ENCODE measurements at places on chromosomes 3 and 15.

DNA sequence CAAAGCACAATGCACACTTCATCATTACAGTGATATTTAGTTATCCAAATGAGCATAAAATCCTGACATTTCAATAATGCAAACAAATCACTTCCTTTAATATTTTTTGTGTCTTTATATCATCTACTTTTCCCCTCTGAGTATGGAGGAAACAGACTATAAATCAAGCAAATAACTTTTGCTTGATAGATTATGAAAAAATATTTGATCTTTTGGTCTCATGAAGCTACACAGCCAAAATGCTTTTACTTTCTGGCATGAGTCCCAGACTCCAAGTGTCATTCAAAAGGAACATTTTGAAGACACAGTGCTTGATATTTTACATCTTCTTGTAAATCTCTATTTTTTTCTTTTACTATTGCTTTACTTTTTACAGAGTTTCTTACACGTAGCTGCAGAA is 215.3 kb upstream of the ROBO1 start:
- DNase-seq = no peak

DNA sequence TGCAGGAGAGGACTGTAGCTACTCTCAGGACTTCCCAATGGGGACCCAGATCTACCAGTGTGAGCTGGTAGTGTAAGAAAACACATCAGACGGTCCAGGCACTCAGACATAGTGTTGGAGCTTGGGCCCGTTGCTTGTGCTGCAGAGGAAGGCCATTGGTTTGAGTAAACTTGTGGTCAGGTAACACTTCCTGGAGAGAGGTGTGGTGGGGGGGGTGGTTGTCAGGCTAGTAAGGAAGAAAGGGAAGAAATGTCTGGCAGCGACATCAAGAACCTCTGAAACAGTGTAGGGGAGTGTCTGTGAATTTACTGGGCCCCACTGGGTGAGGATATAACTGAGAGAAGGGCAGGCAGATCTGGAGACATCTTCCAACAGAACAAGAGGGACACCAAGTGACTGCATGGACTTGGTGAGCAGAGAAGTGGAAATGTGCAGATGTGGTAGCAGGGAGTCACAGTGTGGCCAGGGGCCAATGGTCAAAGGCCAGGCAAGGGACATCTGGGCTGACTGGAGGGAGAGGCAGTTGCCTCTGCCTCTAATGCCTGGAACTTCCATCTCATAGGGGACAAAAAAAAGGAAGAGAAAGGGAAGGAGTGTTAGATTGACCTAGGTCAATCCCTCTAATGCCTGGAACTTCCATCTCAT is 63.7 kb upstream of the MRPS22 start:
- no peak for DNase-seq

DNA sequence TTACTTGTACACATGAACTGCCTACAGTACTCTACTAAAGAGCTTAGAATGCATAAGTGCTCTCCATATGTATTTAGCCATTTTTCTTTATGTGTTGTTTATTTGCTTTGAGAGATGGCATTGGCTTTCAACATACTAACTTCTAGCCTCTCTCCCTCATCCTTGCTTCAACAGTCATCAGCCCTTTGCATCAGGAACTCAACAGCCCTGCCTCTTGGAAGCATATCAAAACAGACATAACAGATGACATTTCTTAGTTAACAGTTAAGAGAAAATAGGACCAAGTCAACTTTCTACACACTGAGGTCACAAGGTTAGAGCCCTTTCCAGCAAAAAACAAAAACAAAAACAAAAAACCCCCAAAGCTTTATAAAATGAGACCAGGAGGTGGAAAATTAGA is 145.6 kb downstream of the TCF12 start:
- no peak for DNase-seq

GRCh38 chr3:194084284-194084683 is 51.7 kb upstream of the HES1 start:
- DNase-seq = no peak

GRCh38 chr3:47083786-47084185 is 80.1 kb downstream of the SETD2 start:
- no peak for DNase-seq

- no peak for DNase-seq
Observed at GRCh38 chr15:81929557-81929956, 116.3 kb downstream of the MEX3B start.

DNA sequence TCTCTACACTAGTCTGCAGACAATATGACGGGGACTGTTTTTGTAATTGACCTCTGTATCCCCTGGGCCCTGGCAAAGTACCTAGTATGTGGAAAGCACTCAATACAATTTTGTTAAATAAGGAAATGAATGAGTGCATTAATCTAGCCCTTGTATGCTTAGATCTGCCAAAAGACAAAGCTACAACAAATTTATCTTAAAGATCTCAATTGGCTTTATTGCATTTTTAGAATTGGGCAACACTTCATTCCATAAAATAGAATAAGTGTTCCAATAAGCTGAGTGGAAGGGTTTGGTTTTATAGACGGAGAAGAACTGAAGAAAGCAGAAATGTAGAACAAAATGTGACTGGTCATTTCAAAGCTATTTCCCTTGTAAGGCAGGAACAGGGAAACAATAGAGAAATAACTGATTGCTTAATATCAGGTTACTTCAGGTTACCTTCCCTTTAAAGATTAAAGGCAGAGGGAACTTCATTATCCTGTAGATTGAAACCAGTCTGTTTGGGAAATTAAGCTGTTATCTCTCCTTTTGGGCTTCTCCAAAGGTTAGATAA is 108.3 kb upstream of the MME start:
- no peak for DNase-seq

DNA sequence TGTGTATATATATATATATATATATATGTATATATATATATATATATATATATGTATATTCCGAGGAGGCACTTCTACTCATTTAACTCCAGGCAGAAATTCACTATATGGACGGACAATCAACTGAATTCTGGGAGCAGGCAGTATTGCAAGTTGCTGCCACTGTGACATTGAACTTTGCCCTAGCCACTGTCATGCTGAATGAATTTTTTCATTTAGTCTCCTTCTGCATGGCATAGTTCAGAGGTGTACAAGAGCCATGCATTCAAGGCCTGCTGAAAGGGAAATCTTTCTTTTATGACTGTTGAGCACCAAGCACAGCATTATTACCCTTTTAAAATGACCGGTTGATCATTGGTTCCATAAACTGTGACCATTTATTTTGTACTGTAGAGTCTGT is 176.2 kb upstream of the THRB start:
- no peak for DNase-seq

DNA sequence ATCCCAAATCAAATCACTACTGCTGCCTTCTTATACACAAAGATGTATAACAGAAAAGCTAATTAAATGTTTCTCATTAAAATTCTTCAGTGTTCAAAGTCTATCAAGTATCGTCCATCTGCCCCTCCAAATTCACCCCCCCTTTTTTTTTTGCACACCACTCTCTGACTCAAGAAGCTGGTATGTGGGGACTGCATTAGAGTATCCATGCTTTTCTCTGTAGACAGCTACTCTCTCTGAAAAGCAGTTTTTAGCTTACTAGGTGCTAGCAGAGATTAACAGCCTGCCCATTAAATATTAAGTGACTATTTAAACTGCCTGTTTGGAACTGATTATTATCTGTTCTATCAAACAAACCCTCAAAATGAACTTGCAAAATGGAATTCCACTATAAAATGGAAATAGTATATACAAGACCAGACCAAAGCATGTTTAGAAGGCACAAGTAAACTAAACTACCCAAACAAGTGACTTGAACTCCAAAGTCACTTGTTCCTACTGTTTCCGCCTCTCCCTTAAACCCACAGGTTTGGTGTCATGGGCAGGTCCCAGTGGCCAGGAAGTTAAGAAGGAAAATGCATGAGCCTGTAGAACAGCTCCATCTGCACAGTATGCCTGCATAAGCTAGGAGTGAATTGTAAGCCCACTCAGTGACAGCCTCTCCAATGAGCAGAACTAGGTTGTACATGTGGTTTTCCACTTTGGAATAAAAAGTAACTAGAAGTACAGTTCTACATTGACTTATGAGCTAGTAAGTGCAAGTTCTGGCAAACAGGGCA is 32.5 kb downstream of the GBE1 start:
- DNase-seq = no peak

GRCh38 chr3:153284282-153284938 is 122.4 kb downstream of the RAP2B start:
- DNase-seq = no peak

DNA sequence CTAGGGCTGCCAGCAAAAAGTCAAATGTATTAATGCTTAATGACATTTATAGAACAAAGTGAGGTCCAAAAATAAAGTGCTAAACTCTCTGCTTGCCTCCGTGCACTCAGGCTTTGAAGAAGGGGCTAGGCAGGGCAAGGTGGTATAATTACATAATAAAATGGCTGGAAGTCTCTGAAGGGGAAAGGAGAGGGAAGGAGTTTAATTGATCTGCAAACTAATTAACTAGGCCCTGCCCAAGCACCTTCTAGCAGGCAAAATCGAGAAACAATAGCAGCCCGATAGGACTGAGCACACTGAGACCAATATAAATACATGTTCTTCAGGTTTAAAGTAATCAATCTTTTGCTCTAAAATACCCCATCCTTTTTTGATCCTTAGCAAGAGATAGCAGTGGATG is 13.0 kb downstream of the DIS3L start:
- DNase-seq = no peak

- no peak for DNase-seq
Observed at GRCh38 chr3:166488977-166489672, 651.9 kb upstream of the BCHE start.

DNA sequence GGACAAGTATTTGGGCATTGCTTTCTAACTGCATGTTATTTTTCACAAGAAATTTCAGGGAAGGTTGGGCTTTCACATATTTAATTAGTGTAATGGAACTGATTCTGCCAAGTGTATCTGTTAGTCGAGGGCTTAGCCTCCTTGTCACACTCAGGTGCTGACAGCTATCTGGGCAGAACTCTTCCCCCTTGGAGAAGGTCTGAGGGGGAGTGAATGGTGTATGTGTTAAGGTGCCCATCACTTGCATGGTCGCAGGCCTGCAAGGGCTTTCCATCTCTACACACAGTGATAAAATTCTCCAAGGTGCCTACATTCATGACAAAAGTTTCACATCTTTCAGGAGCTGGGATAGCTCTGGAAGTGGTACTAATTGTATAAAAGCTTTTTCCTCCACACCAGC is 97.6 kb upstream of the ICE2 start:
- DNase-seq = no peak

DNA sequence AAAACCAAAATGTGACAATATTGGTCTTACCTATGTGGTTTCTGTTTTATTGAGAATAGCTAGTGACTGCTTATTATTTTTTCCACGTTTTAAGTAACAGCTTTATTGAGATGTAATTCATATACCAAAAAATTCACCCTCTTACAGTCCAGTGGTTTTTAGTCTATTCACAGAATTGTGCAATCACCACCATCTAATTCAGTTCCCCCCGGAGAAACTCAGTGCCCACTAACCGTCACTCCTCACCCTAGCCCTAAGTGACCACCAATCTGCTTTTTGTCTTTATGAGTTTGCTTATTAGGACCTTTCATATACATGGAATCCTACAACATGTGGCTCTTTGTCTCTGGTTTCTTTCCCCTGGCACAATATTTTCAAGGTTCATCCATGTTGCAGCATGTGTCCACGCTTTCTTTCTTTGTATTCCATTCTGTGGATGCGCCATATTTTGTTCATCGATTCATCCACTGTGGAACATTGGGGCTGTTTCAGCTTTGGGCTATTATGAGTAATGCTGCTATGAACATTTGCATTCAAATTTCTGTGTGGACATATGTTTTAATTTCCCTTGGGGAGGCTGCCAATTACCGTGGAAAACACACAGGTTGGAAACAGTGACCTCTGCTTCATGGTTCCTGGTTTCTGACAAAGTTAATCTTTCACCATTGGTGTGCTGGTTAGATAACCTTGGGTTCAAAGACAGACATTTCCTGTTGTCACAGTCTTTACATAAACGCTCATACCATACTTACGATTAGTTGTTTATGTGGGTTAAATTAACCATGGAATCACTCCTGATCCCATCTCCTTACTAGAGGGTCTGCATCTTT is 3.2 kb upstream of the BCL2L10 start:
- DNase-seq = no peak

DNA sequence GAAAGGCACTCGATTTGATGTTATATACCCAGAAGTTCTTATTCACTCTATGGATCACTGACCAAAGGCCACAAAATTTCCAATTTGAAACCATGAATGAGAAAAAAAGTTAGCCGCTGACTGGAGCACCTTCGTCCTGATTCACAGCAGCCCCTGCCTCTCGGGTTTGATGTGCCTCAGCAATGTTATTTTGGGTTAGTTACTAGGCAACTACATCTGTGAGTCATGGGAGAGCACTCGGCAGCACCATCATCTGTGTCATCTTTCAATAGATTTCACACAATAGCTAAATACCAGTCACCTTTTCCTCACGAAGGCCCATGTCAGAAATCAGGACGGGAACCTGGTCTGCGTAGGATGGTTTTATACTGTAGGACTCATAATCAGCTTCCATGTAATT is 269.2 kb downstream of the ZBBX start:
- DNase-seq = no peak

DNA sequence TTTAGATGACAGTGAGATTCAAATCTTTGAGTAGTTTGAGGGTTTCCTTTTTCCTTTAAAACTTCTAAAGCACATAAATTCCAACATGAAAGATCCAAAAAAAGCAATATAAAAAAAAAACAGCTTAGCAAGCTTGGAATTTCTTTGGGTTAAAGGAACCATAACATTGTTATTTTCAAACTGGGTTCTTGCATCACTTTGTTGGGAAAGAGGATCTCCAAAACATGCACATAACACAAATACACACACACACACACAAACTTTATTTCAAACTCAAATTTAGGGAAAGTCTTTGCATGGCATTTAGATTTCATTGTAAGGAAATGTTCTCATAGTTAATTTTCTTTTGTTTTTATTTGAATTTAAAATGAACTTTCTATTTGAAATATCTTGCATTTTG is 79.2 kb upstream of the COL8A1 start:
- no peak for DNase-seq

- no peak for DNase-seq
Observed at GRCh38 chr15:68061171-68061570, 7.1 kb downstream of the PIAS1 start.

DNA sequence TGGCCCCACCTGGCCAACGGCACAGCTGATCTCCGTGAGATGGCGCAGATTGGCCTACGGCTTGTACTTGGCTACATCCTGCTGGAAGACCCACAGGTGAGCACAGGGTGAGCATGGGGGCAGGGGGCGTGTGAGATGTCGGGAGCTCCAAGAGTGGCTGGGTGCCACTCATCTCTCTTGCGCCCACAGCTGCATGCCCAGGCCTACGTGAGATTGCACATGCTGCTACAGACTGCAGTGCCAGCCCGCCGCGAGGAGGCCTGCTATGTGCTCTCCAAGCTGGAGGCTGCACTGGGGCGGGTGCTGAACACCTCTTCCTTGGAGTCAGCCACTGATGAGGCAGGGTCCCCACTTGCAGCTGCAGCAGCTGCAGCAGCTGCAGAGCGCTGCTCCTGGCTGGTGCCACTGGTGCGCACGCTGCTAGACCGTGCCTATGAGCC is 22.3 kb downstream of the NBEAL2 start:
- no peak for DNase-seq

All from activated CD4-positive, CD25-positive, alpha-beta regulatory T cell (primary cell).